Stimulated activated CD8-positive, alpha-beta memory T cell treated with anti-CD3 and anti-CD28 coated beads, Interleukin-15, amount 100 ng/mL, for 24 hours (primary cell): ENCODE measurements at places on chromosomes 3 and 15.

GRCh38 chr3:25214034-25214433 lies 214.0 kb upstream of the RARB start:
- no peak for DNase-seq

DNA sequence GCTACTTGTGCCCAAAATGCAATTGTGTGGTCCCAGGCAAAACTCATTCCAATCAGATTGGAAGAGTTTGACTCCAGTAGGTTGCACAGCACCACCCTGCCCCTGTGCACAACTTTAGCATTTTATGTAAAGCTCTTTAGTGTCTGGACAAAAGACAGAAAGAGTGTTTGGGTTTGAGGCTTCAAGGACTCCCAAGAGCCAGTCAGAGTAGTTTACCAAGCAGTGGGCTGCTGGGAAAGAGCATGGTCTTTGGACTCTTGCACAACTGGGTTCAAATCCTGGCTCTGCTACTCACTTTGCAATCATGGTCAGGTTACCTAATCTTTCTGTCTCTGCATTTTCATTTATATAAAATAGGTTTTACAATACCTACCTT lies 75.8 kb upstream of the UMPS start:
- no peak for DNase-seq

DNA sequence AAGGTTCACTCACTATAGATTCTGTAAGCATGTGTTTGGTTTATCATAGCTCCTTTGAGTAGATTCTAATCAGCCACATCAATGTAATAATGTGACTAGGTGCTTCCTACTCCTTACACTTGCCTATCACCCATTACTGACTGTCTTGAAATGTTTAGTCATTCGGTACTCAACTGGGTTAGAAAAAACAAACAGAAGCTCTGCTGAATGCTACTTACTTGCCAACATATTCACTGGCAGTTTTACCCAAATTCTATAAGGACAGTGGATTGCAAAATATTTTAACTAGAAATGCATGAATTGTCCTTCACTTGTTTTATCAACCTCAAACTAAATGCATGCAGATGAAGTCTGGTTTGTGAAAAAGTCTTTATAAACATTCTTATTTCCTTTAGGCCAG lies 352.1 kb upstream of the ALCAM start:
- DNase-seq = no peak

GRCh38 chr3:40224796-40225515 lies 84.6 kb upstream of the EIF1B start:
- DNase-seq = no peak

DNA sequence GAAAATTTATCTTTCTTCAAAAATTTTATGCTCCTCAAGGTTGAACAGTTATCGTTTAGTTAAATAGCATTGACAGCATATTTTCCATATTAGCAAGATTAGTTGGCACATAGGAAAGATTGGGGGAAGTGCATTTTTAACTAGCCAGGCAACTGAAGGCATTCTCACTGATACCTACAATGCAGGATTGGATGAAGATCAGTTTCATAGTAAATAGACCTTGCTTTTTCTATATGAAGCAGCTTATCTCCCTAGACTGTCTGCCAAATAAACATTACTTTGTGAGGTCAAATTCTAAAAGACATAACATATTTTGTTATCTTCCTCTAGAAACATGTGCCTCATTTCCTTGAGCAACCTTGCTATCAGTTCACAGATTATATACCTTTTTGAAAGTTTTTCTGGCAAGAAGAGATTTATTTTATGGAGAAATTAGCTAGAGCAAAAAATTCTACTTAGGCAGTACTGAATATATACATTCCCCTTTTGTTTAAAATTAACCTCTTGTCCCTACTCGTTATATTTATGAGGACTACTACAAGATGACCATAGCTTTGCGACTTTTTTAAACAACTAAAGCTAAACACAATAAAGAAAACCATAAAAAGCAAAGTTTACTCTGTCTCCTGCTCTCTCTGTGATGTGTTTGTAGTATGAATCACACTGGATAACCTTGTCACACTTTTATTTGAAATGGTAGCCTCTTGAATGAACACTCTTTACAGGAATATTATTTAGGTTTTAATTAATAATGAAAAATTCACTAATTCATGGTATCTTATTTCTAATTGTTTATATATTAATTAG lies 654.9 kb upstream of the TBL1XR1 start:
- DNase-seq = no peak

DNA sequence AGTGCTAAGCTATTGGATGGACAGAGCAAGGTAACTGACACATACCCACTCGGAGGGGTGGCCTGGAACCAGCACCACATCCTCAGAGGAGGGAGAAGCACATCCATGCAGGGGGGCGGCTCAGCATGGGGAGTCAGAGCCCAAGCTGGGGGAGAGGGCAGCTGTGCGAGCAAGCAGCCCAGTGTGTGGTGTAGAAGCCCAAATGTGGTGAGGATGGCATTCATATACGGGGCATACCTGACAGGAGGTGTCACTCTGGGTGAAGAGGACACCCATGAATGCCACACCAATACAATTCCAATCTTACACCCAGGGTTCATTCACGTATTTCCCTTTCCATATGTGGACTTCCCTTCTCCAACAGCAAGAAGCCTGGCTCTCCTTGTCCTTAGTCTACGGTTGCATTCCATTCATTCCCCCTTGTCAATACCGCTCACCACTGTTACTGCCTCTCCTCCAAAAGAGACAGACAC lies 58.7 kb upstream of the ACAN start:
- no peak for DNase-seq

DNA sequence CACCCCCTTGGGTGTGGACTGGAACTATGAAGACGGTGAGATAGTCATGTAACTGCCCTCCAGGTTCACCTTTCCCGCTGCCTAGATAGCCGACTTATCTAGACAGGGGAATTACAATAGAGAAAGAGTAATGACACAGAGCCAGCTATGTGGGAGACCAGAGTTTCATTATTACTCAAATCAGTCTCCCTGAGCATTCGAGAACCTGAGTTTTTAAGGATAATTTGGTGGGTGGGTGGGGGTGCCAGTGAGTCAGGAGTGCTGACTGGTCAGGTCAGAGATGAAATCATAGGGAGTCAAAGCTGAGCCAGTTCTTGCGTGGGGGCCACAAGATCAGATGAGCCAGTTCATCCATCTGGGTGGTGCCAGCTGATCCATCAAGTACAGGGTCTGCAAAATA lies 19.7 kb upstream of the DNAJC19 start:
- DNase-seq = no peak

DNA sequence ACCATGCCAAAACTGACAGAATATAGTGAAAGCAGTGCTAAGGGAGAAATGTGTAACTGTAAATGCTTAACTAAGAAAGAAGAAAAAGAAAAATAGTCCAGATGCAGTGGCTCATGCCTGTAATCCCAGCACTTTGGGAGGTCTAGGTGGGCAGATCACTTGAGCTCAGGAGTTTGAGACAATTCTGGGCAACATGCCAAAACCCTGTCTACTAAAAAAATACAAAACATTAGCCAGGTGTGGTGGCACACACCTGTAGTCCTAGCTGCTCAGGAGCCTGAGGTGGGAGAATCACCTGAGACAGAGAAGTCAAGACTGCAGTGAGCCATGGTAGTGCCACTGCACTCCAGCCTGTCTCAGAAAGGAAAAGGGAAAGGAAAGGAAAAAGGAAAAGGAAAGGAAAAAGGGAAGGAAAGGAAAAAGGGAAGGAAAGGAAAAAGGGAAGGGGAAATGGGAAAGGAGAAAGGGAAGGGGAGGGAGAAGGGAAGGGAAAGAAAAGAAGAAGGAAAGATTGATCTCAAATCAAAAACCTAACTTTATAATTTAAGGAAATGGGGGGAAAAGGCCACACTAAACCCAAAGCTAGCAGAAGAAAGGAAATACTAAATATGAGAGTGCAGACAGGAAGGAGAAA lies 20.3 kb downstream of the C3orf33 start:
- no peak for DNase-seq

DNA sequence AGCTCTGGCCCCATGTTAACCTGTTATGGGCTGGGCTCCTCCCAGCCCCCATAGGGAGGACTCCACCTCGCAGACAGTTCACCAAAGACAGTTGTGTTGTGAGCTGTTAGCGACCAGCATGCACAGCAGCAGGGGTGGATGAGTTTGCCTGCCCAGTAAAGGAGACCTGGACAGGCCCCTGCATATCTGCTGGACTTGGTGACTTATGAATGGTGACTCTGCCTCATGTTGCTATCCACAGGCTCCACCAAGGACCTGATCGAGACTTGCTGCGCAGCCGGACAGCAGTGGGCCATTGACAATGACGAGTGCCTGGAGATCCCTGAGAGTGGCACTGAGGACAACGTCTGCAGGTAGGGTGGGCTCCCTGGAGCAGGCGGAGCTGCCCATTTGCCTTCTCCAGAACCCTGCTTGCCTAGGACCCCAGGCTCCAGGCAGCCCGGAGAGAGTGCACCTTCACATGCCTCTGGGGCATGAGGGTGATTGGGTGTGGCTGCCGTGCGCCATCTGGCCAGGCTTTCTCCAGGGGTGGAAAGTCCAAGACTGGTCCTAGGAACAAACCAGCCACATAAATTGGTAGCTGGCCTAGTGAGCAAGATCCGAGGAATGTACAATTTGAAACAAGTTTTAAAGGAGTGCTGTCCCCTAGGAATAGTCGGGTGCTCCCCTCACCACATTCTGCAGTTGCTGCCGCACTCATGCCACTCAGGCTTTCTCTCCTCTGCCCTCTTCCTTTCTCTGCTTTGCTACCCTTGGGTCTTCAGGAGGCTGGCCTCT lies 59.1 kb downstream of the FBLN2 start:
- no peak for DNase-seq

DNA sequence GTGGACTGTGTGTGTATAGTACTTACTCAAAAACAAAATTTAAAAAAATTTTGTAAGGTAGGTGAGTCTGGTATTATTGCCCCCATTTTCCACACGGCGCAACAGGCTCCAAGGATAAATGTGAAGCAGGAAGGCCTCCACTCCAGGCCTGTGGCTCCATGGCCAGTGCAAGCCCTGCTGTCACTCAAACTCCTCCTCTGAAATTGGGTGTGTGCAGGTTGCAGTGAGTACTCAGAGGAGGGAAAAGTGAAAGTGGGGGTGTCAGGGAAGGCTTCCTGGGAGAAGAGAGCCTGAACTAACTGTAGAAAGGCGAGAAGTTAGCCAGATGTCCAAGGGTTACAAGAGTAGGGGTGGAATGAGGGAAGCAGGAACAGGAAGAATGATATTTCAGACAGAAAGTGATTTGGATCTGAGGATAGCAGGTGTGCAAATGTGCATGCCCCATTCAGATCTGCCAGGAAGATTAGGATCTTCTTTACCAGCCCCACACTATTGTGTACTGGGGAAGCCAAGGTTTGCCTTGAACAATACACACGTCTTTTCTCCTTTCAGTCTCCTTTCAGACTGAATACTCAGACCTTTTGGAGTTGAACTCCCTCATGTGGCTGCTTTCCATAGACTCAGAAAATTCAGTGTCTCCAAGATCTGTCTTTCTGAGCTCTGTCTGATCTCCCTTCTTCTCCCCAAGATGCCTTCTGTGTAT lies 48.7 kb upstream of the RYK start:
- DNase-seq = no peak

DNA sequence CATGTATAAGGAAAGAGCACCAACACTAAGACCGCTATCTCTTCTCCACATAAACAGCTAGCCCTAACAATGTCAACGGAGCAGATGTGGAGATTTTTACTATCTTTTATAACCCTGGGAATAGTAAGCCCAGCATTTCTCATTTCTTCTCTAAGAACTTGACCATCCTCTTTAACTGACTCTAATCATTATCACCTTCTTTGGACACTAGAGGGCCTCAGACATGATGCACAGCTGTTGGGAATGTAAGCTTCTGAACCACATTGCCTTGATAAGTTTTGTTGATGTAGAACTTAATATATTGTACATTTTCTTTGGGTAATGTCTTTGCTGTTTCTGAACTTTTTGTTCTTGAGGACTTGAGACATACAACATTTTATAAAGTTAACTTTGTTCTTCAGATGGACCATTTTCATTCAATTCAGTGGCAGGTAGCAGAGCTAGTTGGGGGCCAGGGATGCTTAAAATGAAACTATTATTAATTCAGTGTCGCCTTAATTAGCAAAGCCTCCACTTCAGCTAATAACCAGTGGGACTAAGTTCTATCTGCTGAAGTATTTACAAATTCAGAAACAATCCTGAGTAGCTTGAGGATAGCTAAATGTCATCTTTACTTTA lies 9.6 kb upstream of the TAGLN3 start:
- DNase-seq = no peak

DNA sequence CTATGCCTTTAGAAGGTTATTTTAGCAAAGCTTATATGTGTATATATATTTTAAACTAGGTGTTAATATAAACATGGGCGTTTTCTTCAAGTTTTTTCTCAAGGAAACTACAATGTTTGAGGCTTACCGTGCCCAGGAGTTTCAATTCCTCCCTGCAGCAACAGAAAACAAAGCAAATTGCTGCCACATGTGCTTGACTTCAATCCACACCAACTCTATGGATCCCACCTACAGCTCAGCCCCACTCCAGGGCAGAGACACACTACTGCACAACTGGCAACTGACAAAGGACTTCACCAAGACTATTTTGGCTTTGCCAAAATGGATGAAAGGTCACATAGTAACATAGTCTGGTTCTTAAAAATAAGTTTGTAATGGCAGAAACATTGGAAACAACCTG lies 346.6 kb downstream of the ERC2 start:
- no peak for DNase-seq

DNA sequence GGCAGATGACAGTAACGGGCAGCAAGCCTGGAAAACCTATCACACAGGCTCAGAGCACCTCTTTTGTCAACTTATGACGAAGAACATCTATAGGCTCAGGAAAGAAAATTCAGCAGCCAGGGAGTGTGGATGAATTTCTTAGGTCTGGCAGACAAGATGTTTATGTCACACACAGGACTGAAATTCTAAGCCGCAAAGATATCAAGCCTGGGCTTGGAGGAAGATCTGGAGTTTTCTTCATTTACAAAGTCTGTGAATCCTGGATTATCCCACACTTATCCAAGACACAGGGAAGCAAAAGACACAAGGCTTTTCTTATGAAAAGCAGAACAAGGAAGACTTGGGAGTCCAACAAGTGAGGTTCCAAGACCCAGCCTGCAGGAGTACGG lies 23.4 kb upstream of the CHCHD6 start:
- DNase-seq = no peak

DNA sequence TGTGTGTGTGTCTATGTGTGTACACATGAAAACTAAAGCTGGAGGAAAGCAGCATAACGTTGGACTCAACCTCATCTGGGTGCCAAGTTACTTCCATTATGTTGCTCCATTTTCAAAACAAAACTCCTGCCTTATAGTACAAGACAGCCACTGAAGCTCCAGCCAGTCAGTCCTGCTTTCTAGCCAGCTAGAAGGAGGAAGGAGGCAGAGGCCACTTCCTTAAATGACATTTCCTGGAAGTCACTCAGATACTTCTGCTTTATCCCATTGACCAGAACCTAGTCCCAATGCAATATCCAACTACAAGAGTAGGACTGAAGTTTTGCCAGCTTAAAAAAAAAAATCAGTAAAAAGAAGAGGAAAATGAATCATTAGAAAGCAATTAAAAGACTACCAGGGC lies 31.7 kb downstream of the CADPS start:
- no peak for DNase-seq
